NCI-H345 (cell line): ENCODE measurements at places on chromosomes 4 and X.

- DNase-seq, result no peak
Observed at GRCh38 chrX:4925911-4926310, 1212.5 kb upstream of the PRKX start.

DNA sequence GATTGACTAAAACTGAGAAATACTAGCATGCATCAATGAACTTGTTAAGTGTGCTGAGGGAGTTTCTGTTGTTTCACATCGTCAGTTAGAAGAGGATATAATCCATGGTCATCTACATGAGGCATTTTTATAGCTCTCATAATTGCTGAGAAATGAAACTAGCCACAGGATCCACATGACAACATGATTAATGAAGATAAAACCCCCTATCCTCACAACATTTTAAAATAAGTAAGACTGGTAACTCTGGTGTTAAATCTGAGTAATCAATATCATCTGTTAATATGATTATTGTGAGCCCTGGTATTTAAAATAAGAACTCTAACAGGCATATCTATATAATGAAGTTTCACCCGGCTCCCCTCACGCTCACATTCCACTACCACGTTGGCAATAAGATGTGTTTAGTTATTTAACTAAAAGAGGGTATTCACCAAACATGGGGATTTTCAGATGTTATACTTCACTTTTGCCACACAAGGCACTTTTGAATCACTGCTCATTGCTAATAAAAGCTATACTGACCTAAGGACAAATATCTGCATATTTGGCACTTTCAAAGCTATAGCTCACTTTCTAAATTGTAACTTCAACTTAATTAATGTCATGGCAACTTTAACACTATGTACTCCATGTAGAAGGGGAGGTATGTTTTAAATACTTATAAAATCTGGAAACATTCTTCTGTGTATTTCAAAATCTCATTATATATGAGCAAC is 6.7 kb downstream of the UNC5C start:
- DNase-seq, result no peak

GRCh38 chrX:1178580-1179057 is 33.8 kb downstream of the CRLF2 start:
- no peak for DNase-seq

DNA sequence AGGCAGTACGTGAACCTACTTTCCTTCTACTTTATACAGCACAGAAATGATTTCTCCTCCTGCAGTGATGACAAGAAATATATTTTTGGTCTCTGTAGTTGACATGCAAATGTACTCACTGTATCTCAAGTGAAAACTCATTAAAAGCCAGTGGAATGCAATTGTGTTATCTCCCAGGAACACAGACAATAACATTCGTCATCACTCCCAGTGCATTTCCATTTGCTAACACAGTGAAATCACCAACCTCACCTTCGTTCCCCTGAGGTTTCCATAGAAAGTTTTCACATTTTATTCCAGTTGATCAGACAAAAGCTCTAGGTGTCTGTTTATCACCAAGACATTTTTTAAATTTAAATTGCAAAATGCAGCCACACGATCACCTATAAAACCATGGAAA is 2.5 kb upstream of the SPANXD start:
- DNase-seq, result no peak

DNA sequence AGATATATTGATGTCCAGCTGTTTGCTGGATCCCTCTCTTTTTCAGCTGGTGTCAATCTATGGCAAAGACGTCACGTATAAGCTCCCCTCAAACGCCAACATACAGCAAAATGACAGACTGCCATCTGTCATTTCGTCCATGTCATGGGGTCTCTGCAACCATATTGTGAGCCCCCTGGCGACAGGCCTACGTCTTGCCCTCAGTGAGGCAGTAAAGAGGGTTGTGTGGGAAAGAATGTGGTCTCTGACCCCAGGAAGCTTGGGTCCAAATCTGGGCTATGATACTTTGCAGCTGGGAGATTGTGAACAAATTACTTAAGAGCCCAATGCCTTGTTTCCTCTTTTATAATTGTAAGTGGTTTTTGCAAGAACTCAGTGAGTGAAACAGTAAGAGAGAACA is 7.4 kb downstream of the SUPT20HL2 start:
- no peak for DNase-seq

DNA sequence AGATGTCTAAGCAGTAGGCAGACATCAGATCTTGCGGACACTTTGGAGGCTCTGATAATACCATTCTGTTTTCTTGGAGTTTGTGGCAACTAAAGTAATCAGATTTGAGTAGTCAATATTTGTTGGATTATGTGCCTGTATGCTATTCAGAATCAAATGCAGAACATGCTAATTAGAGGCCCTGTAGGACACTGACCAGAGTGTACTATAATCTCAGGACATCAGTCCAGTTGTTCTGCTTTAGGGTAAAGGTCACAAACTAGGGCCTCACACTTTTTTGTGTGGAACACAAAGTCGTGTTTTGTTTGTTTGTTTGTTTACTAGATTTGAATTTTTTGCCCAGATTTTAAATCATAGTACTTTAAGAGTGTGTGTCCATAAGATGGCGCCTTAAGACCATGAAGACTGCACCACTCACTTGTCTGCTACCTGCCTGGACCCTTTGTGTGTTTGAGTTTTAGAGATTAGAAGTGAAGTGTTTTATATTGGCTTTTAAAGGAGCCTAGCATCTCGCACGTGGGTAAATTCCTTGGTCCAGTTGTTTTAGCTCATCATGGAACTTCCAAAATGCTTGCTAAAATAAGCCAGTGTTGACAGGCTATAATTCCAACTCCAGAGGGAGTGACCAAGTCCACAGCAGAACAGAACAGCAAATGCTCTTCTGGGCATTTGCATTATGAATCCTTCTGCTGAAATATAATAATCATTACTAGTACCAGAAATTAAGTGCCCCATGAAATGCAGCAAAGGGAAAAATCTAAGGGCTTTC is 34.7 kb downstream of the IL13RA1 start:
- DNase-seq, result peak; percentile 1

- no peak for DNase-seq
Observed at GRCh38 chrX:71482228-71482958, 50.5 kb upstream of the OGT start.

- DNase-seq, result no peak
Observed at GRCh38 chr4:163591614-163592020, 97.1 kb downstream of the TMA16 start.

DNA sequence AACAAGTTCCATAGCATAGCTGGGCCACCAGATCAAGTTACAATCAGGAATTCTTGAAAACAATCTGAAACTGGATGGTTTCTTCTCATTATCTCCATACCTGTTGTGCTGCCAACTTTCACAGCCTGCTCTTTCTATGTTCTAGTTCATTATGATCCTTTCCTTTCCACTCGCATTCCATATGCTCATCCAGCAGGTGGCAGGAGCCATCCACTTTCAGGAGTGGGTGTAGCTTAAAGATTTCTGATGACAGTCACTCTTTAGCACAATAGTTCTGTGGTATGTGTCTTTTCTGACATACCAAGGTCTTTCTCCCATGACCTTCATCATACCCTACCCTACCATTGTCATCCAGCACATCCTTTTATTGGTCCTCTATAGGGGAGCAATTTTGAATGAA is 46.4 kb downstream of the PAGE2 start:
- peak; percentile 11 for DNase-seq

GRCh38 chr4:76939184-76939583 is 10.4 kb upstream of the SEPTIN11 start:
- no peak for DNase-seq

GRCh38 chr4:88681209-88681608 is 16.4 kb downstream of the NAP1L5 start:
- no peak for DNase-seq

- no peak for DNase-seq
Observed at GRCh38 chr4:168536448-168536847, 39.6 kb downstream of the PALLD start.

- no peak for DNase-seq
Observed at GRCh38 chr4:78732332-78733104, 43.6 kb upstream of the BMP2K start.

GRCh38 chr4:118931786-118932185 is 43.1 kb downstream of the SYNPO2 start:
- DNase-seq, result no peak

GRCh38 chr4:56856656-56857055 is 35.2 kb upstream of the SPINK2 start:
- no peak for DNase-seq

GRCh38 chr4:26964512-26964911 is 103.9 kb downstream of the STIM2 start:
- DNase-seq, result no peak

DNA sequence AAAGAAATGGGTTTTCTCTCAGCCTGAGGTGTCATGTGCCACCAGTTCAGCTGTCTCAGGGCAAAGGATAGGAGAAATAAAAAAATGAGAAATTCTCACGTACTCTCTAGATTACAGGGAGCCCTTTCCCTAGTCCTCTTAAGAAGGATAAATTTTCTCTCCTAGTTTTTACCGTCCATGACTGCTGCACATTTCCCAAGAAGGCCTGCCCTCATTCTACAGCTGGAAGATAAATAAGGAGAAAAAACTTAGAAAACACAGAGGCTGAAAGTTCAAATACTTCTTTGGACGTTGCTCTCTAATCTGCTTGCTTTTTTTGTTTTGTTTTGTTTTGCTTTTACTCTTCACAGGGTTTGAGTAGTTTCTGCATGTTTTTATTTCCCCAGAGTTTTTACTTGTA is 211.9 kb downstream of the DCAF12L2 start:
- DNase-seq, result no peak

- DNase-seq, result no peak
Observed at GRCh38 chr4:92215476-92215875, 88.3 kb upstream of the GRID2 start.

DNA sequence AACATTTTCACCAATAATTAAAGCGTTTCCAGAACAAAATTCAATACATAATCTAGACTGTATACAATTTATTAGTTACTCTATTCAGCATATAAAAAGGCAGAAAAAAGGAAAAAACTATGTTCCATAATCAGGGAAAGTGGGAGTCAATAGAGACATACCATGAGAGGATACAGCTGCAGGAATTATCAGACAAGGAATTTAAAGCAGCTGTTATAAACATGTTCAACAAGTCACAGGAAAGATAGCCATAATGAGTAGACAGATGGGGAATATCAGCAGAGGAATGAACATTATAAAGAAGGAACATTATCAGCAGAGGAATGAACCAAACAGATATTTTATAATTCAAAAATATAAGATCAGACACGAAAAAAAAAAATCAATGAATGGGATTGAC is 500.6 kb upstream of the RPS6KA3 start:
- no peak for DNase-seq

DNA sequence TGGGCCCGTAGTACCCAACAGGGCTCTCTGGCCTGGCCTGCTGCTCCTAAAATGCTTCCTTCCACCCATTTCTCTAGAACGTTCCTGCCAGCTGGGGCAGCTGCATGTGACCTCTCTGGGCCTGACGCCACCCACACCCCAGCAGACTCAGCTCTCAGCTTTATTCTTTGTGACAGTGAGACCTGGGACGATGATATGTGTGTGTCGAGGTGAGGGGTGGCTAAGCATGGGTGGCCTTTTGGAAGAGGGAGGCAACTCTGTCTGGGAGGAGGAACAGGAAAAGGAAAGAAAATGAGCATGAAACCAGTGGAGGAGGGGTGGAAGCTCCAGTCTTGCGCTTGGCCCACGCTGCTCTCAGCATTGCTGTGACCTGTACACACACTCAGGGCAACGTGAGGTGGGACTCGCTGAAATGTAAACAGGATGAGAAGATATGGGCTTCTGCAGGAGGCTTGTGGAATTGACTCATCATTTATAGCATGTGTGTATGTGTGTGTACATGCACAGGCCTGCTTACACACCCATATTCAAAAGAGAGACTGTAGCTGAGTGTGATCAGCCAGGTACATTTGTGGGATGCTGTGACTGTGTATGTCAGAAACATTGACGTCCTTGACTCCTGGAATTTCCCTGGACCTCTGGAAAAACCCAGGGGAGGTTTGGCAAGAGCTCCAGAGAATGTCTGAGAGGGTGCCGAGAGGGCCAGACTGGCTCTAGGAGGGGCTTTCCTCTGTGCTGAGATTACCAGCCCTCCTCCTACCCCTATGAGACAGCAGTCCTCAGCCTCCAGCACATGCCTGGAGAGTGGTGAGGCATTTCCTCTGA is 137.9 kb downstream of the PJA1 start:
- DNase-seq, result no peak

GRCh38 chr4:88991746-88992145 is 65.2 kb downstream of the FAM13A start:
- no peak for DNase-seq

DNA sequence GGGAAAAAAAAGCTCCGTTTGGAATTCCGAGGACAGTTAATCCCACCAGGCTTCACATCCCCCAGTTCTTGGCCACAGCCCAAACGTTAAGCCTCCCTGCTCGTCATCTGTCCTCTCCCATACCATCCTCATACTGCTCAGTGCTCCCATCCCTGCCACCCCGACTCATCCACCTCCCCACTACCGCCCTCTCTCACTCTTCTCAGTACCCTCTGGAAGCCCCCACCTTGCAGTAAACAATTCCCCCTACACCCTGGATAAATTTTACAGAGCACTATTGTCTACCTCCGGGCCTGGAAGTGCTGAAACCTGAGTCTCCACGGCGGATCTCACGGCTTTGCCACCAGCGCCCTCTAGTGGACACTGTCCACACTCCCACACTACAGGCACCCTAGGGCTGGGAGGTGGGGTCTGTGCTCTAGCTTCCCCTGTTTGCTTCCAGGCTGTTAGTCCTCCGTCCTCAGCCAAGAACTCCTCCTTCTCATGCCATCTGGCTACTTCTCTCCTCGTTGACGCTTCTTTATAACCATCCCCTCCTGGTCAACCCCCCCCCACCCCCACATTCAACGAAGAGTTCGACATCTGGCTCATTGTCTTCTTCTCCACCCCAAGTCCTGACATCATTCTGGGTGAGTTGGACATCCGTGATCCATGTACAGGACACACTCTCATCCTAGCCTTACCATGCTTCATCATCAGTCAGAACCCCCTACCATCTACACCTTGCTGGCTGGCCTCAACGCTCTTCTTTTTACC is 54.5 kb downstream of the RTL9 start:
- peak; percentile 79 for DNase-seq

DNA sequence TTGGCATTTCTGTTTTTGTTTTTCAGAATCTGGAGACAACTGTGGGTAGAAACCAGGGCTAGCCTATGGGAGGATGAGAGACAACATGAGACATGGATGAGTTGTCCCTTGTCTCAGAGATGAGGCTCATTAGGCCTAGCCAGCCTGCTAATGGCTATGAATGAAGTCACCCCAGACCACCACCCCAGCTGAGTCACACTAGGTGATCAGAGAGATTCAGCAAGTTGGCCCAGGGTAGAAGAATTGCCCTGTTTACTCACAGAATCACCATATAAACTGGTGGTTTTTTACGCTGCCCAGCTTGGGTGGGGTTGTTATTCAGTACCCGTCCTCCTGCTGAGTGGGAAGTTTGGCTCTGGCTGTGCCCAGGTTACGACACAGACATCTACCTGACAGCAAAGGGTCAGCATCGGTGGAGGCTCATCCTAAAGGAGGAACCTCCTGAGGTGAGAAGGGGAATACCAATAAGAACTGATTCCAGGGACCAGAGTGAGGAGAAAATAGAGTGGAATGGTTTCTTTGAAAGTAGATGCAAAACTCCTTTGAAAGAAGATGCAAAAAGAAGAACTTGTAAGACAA is 17.2 kb upstream of the ARSJ start:
- no peak for DNase-seq
